Renal cortical epithelial cell (primary cell): ENCODE measurements at places on chromosomes 7 and 10.

DNA sequence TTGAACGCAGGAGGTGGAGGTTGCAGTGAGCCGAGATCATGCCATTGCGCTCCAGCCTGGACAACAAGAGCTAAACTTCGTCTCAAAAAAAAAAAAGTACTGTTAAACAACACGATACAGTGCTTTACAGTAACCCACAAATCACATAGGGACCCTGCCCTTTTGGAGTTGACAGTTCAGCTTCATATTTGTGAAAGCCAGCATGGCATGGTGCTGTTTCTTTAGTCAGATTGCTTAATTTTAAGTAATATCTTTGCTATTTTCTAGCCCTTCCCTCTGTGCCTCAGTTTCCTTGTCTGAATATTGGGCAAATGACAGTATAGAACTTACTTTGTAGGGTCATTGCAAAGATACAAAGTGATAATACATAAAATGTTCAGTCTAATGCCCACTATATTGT, 4.9 kb downstream of the CDC123 start:
- no peak for DNase-seq

DNA sequence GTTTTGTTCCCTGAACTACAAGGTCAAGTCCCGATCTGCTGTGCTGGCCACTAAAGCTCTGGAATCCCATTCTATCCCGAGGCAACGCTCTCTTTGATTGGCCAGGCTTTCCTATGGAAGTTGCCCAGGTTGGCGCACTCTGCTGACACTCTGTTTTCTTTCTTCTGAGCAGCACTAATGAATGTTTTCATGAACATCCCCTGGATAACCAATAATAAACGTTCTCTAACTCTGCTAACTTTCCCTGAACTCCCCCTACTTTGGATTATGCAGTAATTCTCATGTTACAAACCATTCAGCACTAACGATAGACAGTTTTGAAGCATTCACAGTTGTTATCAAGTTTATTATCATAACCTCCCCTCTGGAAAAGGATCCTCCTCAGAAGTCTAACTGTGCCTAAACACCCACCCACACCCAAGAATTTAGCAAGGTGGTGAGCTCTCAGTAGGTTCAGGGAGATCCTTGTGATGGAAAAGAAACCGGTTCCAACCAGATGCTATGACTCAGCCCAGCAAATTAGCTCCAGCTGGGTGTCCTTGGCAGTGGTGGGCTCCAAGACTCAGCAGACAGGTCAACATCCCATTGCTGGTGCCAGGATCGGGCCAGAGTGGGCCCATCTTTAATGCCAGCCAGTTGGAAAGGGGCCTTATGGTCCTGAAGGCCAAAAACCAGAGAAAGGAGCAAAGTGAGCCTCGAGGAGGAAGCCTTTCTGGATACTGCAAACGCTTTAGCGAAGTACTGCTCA, 68.4 kb downstream of the CREB3L2 start:
- peak; percentile 79 for DNase-seq

- no peak for DNase-seq
Measured at GRCh38 chr7:25636168-25636567, 407.9 kb upstream of the NPVF start.

DNA sequence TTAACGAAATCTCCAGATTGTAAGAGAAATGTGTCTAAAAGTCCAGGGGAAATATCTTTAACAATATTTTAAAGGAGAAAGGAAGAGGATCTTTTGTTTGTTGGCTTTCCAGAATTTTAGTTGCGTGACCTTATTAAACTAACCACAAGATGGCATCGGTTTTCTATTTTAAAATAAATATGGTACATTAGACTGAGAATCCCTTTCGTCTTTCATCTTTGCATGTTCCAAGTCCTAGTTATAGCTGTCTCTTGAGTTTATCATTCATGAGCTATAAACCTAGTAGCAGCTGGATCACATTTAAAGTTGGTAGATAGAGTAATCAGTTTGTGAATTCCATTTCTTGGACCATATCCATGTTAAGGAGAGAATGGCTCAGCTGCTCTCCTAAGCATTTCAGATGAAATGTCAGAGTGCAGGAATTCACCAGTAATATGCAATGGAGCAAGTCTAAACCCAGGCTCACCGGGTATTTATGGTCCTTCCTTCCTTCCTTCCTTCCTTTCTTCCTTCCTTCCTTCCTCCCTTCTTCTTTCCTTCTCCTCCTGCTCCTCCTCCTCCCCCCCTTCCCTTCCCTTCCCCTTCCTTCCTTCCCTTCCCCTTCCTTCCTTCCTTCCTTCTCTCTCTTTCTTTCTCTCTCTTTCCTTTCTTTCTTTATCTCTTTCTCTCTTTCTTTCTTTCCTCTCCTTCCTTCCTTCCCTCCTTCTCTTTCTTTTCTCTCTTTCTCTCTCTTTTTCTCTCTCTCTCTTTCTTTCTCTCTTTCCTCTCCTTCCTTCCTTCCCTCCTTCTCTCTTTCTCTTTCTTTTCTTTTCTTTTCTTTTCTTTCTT, 57.8 kb upstream of the RAB18 start:
- DNase-seq = peak; percentile 37

- DNase-seq = no peak
Measured at GRCh38 chr10:8449909-8450308, 395.4 kb downstream of the GATA3 start.

- DNase-seq = no peak
Measured at GRCh38 chr7:158771213-158771834, 58.0 kb downstream of the ESYT2 start.

- DNase-seq = no peak
Measured at GRCh38 chr10:132397036-132397541, at the start of gene PWWP2B. PWWP2B (plus strand) TSS chr10:132397200; CDS start chr10:132397227, 27 bp downstream.

DNA sequence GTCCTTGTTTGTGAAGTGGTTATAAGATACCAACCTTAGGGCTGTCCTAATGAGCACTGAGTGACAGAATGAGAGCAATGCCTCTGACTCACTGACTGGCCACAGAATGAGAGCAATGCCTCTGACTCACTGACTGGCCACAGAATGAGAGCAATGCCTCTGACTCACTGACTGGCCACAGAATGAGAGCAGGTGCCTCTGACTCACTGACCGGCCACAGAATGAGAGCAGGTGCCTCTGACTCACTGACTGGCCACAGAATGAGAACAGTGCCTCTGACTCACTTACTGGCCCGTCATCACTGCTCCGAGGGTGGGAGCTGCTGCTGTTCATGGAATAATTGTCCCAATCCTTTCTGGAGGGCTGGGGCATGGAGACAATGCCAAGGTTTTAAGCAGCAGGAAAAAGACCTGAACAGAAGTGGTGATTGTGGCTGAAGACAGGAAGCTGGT, 265.2 kb upstream of the PPP2R2D start:
- peak; percentile 70 for DNase-seq

- no peak for DNase-seq
Measured at GRCh38 chr7:130611218-130611617, 57.3 kb downstream of the COPG2 start.

GRCh38 chr10:74846958-74847357, 20.6 kb downstream of the KAT6B start:
- no peak for DNase-seq

- no peak for DNase-seq
Measured at GRCh38 chr10:110967645-110968044, 48.2 kb downstream of the SHOC2 start.

DNA sequence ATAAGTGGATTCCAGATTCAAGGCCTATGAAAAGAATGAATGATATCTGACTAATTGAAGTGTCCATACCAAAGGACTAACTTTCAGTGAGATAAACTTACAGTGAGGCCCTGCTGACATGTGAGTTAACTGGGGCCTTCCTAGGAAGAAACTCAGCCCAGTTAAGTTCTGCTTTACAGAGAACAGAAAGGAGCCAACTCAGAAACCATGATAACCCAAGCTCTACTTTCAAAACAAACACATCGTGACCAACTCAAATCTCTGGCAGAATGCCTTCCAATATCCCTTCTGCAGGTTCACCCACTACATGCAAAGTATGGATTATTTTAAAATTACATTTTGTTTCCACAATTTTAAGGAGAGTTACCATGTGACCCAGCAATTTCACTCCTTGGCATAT, 75.8 kb upstream of the MRLN start:
- DNase-seq = no peak

GRCh38 chr10:30978843-30979242, 52.8 kb downstream of the ZNF438 start:
- no peak for DNase-seq

DNA sequence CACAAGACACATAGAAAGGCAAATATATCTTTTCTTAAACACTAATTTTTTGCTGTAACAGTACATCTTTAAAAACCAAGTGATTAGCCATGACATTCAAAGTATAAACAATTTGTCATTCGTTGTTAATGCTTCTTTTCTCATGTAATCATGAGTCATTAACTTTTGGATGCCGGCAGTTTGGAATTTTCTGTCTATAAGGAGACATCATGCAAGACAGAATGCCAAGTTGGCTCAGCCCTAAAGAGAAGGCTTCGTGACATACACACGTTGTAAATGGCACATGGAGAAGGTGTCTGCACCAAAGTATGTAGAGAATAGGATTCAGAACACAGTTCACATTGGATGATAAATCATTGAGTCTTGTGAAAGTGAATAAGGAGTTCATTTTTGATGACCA, 35.9 kb downstream of the CCDC3 start:
- no peak for DNase-seq

DNA sequence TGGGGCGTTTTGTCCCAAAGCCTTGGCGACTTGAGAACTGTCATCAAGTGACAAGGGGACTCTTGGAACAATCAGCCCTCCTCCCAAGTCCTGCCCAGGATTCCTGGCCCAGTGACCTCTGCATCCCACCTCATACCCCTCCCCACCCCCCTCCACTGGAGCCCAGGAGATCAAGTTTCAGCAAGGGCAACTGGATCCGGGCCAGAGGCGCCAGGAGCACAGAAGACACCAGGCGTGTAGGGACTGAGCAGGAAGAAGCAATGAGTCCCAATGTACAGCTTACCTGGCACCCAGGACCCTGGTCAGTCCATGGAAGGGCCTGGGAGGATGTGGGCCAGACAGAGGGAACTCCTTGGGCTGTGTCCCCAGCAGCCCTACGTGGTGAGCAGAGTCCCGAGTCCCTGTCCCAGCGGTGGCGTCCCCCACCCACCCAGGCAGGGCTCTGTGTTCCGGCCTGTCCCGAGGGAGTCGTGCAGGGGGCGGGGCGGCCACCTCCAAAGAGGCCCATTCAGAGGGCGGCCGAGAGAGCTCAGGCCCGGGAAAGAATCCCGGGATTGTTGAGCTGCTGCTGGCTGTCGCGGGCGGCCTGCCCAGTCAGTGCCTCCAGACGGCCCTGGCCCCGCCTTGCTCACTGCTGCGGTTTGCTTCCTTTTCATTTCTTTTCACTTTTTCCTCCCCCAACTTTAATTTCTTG, 254.1 kb downstream of the TNS3 start:
- peak; percentile 52 for DNase-seq

- DNase-seq = no peak
Measured at GRCh38 chr7:4820405-4820966, 41.3 kb downstream of the PAPOLB start.

DNA sequence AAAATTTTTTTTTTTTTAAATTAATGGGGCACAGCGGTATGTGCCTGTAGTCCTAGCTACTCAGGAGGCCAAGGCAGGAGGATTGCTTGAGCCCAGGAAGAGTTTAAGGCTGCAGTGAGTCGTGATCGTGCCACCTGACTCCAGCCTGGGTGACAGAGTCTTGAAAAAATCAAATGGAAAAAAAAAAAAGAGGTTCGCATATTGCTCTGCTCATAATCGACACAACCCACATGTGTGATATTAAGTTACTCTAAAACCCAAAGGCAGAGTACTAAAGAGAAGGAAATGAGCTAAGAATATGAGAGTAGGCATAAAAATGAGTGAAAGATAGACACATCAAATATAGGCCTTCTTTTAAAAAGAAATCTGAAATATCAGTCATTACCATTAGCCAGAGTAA, 66.3 kb downstream of the IGF2BP3 start:
- DNase-seq = no peak

DNA sequence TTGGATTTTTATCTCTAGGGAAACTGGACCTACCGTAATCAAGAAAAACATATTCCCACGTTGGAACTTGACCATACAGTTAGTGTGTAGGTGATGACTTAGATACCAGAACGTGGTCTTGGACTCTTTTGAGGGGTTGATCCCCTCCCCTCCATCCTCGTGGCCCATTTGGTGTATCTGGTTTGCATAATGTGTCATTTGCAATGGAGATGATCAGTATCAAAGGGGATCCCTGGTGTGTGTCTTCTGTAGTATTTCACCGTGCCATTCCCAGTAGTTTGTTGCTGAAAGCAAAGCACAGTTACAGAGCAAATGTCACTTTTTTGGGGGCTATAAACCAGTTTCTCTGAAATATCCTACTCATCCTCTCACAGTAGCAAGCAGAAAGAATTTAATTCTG, 217.7 kb downstream of the TCF7L2 start:
- no peak for DNase-seq

DNA sequence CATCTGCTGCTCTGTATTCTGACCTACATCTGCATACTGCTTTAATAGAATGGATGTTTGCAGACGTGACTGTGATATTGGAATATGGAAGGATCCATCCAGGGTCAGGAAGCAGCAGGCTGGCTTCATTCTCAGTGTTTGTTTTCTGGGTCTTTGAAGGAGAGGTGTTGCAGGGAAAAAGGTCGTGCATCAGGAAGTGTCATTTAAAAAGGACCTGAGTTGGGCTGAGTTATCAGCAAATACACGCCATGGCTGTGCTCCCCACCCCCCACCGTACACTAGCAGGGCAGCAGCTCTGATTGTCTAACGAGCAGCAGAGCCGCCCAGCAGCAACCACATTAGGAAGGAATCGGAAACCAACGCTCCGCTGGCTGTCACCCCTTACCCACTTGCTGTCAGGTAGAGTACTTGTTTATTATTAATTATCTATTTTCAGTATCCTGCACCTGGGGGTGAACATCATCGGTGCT, 63.1 kb upstream of the STEAP1B start:
- DNase-seq = peak; percentile 55

DNA sequence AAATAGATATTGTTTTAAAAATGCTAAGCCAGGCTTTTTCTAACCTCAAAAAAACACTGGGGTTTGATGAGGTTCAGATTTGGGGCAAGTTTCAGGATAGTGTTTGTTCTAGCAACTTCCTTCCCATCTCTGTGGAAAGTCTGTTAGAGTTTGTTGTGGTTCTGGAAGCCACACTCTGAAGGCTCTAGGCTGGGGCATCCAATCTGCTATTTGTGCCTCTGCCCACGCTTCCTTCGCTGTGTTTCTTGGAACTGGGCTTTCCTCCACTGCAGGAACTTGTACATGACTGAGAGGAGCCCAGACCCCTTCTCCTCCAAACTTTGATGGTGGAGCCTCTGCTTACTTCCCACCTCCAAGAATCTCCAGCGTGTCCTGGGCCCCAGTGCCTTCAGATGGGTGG, 108.5 kb upstream of the SLC25A13 start:
- DNase-seq = no peak

DNA sequence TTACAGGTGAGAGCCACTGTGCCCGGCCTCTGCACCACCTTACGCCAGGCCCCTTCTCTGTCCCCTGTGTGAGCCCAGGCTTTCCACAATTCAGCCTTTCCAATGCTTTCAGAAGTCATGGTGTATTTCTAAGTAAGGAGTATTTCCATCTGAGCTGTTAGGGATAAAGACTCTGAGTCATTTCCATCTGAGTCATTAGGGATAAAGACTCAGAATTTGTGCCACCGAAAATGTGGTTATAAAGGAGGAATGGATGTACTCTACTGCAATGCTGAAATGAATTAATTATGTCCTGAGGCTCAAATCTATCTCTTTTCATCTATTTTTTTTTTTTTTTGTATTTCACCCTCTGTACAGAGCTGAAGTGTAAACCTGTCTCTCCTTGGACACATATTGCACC, 84.0 kb downstream of the GATA3 start:
- peak; percentile 2 for DNase-seq

GRCh38 chr7:16670021-16670420, 24.0 kb downstream of the BZW2 start:
- no peak for DNase-seq
